Putamen (tissue), 1 donor: ENCODE measurements at places on chromosomes 3 and 15.

DNA sequence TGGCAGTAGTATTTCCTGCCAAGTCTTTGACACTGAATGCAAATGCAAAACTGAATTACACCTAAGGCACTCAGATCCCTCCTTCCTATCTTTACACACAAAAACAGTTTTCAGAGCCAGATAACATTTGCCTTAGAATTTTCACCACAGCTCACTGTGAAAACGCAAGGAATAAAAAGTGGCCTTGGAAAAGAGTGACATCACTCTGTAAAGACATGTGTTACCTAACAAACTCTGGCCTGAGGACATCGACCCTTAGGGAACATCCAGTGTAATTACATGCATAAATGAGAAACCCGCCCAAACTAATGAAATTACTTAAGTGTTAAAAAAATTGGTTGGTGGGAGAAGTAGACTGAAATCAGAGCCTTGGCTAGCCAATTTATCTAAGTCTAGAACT is 88.9 kb downstream of the PLOD2 start:
- DNase-seq = no peak

GRCh38 chr3:195255176-195255500 is 15.8 kb downstream of the XXYLT1 start:
- DNase-seq = no peak

- no peak for DNase-seq
These were observed 10.7 kb upstream of the TRPM7 start for GRCh38 chr15:50697109-50697797.

GRCh38 chr15:89378296-89379151 is 43.9 kb upstream of the POLG start:
- no peak for DNase-seq

GRCh38 chr15:74022706-74023470 is 28.4 kb downstream of the PML start:
- DNase-seq = no peak

DNA sequence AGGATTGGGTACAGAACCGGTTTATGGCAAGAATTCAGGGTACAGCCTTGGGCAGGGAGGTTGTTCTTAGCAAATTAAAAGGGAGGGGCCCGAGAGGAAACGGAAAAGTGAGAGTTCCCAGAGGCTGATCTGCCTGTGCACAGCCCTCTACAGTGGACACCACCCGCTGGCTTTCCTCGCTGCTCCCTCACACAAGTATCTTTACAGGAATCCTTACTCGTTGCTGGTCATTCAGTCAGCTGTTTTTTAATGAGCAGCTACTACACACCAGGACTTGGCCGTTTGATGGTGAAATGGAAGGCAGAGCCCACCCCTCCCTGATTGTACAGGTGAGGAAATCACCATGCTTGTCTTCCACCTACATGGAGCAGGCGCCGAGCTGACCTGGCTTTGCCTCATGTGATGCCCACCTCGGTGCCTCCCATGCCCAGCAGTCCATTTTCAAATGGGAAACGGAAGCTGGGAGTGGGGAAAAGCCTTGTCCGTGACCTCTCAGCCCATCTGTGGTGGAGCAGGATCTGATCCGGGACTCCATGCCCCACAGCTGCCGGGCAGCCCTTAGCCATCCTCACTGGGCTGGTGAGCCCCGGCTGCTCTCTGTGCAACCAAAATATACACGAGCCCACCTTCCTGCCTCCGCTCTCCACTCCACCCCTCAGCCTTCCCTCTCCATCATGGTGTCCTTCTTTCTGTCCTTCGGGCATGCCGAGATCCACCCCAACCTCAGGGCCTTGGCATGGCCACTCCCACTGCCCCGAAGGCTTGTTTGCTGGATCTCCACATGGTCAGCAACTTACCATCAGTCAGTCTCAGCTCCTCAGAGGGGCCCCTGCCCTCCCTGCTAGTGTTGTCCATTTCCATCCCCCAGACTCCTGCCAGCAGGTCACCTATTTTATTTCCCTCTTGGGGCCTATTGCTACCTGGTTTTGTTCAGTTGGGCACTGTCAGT is 33.3 kb upstream of the FGD5 start:
- no peak for DNase-seq

- DNase-seq = no peak
These were observed 7.6 kb downstream of the VHL start for GRCh38 chr3:10149226-10149625.

DNA sequence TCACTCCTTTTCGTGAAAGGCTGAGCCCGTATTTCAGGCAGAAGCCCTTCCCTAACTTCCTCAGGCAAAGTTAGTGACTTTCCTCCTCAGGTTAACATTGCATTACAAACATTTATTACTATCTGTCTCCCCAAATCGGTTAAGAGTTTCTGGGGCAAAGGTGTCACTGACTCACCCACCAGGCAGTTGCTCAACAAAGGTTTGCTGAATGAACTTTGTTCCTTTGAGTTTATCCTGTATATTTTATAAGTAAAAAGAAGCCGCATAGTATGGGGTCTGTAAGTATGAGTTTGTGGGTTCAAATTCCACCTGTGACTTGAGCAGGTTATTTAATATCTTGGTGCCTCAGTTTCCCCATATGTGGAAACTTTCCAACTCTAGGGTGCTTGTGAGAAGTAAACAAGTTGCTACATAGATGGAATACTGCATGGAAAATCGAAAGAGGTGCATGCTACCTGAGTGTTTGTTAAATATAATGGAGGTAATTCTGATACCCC is 177.7 kb downstream of the THRB start:
- DNase-seq = no peak

DNA sequence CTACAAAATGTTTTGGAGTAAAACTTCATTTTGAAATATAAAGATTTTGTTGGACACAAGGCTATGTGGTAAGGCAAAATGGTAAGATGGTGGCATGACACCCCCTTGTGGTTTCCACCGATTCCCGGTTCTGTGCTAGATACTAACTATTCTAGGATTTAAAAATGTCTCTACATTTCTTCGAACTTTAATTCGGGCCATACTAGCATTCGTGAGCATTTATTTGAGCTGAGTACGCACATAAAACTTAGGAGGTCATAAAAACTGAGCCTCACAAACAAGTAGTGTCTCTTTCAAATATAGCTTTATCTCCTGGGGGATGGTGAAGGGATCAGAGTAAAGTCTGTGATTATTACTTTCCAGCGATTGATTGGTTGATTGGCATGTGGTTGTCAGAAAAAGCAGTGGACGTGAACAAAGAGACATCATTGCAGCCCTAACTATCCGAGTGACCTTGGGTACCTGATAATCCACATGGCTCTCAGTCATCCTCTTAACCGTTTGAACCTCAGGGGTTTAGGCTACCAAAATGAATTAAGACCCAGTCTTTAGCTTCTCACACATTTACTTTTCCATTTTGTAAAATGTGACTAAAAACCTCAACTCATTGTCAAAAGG is 1.1 kb upstream of the ZNF639 start:
- peak; percentile 53 for DNase-seq

DNA sequence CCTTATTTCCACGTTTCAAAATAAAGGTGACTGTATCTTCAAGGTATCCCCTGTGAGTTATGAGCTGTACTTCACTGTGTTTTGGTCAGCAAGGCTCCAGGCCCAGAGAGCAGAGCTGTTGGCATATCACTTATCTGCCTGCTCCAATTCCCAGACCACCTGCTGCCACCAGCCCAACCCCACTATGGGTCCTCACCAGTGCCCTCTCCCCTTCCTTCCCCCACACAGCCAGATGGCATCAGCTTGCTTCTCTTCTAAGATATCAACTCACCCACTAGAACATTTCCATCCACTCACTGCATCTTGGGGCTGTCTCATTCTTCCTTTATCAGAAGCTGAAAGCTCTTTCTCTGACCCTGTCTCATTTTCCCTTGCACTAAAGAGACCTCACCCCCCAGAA is 136.9 kb upstream of the EIF1B start:
- no peak for DNase-seq

- DNase-seq = no peak
These were observed 316.7 kb upstream of the RORA start for GRCh38 chr15:61545763-61546162.

GRCh38 chr15:79965846-79966630 is 5.0 kb downstream of the BCL2A1 start:
- no peak for DNase-seq

GRCh38 chr3:112128843-112129727 is 4.0 kb downstream of the GCSAM start:
- DNase-seq = no peak

DNA sequence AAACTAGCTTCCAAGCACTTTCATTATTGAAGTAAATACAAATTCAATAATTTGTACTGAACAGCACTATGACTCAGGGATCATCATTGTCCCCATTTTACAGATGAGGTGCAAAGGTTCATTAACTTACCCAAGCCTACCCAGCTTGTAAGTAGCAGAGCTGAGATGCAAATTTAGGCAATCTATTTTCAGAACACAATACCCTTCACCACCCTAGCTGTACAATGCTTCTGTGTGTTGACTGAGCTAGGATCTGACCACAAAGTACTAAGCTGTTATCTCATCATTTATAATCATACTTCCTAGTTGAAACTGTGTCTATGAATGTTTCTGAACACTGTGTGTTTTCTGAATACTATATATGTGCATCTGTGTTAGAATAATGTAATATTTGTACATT is 3.2 kb upstream of the ILDR1 start:
- no peak for DNase-seq
